Hindlimb muscle (tissue), 1 donor: ENCODE measurements at places on chromosomes 1 and 21. TPM values are rescaled to one million over a fixed set of nuclear protein-coding genes. Genes with fewer than 3 reads are reported as not detected.

The LMOD1 gene
- 46.6 TPM for polyA plus RNA-seq

The KRTAP10-6 gene
- not detected for polyA plus RNA-seq

The OR2T35 gene
- polyA plus RNA-seq: not detected

The S100A3 gene
- polyA plus RNA-seq: 1.2 TPM

The OPRD1 gene
- polyA plus RNA-seq: 0.74 TPM

The KCNN3 gene
- 11.8 TPM for polyA plus RNA-seq

The C1orf185 gene
- polyA plus RNA-seq: not detected

The HAO2 gene
- polyA plus RNA-seq: not detected

The KRTAP11-1 gene
- not detected for polyA plus RNA-seq

The BACE2 gene
- 34.3 TPM for polyA plus RNA-seq

The SAMSN1 gene
- polyA plus RNA-seq: 2.9 TPM

The JAM2 gene
- polyA plus RNA-seq: 50.0 TPM

The S100A2 gene
- polyA plus RNA-seq: 2.2 TPM

The MSTO1 gene
- polyA plus RNA-seq: 34.6 TPM

The MYOG gene
- 562 TPM for polyA plus RNA-seq

The SELENOF gene
- 109 TPM for polyA plus RNA-seq

The NBPF11 gene
- 23.1 TPM for polyA plus RNA-seq

The MSH4 gene
- 0.67 TPM for polyA plus RNA-seq

The PPIAL4G gene
- polyA plus RNA-seq: 0.06 TPM

The PCP4 gene
- 1.9 TPM for polyA plus RNA-seq

The SLAMF9 gene
- polyA plus RNA-seq: not detected

The MTMR11 gene
- 10.0 TPM for polyA plus RNA-seq

The VCAM1 gene
- 14.8 TPM for polyA plus RNA-seq

The IFNAR2 gene
- polyA plus RNA-seq: 12.8 TPM
